ENCODE measurements at places on chromosomes 7 and 10.

DNA sequence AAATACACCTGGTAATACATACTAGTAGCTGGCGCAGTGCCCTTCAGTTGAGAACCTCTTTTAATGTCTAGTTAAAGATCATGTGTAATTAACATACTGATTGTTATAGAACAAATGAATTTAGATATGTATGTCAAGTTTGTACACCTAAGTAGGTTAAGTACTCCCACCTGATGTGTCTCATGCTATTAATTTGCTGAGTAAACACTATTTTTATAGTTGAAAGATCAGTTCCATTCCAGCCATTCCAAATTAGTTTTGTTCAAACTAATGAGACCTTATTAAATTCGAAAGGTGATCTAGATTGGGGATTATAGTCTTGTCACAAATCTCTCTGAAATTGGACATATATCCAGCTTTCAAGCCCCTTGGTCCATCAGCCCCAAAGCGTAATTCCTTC is 710.0 kb downstream of the LRMDA start:
- DNase-seq = no peak

GRCh38 chr10:105516511-105516910 is 875.4 kb downstream of the SORCS3 start:
- no peak for DNase-seq

DNA sequence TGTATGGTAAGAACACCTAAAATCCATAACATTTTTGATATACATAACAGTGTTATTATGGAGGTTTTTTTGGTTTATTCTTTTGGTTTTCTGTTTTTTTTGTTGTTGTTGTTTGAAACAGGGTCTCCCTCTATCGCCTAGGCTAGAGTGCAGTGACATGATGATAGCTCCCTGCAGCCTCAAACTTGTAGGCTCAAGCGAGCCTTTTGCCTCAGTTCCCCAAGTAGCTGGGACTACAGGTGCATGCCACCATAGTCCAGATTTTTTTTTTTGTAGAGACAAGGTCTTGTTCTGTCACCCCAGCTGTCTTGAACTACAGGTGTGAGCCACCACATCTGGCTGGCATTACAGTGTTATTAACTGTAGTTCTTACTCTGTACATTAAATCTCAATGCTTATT is 83.7 kb downstream of the TRIM24 start:
- DNase-seq = no peak

- no peak for DNase-seq
Measured at GRCh38 chr7:86470763-86471162, 172.9 kb upstream of the GRM3 start.

- DNase-seq = no peak
Measured at GRCh38 chr10:86298501-86299001, 68.0 kb downstream of the GRID1 start.

- DNase-seq = no peak
Measured at GRCh38 chr10:99522470-99523250, 10.1 kb upstream of the NKX2-3 start.

DNA sequence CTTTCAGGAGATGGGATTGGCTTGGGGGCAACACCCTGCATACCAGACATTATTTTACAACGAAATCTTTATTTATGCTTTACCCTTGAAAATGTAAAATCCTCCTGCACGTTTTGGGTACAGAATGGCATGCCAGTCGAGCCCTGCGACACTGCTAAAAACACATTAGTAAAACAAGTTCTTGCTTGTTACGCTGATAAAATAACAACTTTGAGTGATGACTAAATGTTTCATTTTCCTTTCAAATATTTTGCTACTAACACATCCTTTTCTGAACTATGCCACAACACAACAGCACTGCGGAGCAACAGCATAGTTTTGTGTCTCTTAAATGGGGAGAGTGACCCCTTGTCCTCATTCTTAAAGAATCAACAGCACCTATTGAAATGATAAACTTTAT is 76.0 kb upstream of the SEMA3D start:
- DNase-seq = no peak

GRCh38 chr7:151744051-151744580 is 132.8 kb downstream of the PRKAG2 start:
- no peak for DNase-seq

DNA sequence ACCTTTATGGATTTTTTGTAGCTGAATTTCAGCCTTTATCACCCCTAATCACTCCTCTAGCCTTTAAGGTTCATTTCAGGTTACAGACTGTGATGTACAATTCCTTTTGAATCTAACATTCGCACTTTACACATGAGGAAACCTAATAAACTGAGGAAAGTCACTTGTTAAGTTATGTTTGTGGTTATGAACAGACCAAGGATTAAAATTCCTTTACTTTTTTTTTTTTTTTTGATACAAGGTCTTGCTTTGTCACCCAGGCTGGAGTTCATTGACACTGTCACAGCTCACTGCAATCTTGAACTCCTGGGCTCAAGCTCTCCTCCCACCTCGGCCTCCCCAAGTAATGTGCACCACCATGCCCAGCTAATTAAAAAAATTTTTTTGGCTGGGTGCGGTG is 3.6 kb downstream of the MCU start:
- DNase-seq = no peak

- DNase-seq = no peak
Measured at GRCh38 chr10:102781090-102781920, 37.6 kb downstream of the WBP1L start.

DNA sequence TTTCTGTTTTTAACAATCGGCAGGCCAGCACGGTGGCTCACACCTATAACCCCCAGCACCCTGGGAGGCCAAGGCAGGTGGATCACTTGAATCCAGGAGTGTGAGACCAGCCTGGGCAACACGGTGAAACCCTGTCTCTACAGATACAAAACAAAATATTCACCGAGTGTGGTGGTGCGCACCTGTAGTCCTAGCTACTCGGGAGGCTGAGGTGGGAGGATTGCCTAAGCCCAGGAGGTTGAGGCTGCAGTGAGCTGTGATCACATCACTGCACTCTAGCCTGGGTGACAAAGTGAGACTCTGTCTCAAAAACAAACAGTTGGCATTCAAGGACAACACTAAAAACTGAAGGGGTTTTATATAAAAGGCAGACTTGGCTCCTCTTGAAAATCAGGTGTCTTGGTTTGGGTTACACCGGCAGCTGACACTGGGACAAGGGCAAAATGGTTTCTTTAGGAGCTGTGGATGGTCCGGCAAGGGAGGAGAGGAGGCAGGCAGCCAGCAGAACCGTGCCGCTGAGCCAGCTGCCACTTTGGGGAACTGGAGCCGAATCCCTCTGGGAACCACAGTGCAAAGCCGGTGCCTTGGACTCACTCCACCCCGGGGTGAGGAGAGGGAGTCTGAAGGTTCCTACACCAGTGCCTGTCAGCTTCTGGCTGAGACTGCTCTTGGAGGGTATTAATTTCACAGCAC is 52.6 kb downstream of the CHST3 start:
- DNase-seq = no peak

- no peak for DNase-seq
Measured at GRCh38 chr7:27586825-27587224, 75.9 kb downstream of the HIBADH start.

- DNase-seq = no peak
Measured at GRCh38 chr10:1150638-1150955, 94.4 kb downstream of the WDR37 start.

- no peak for DNase-seq
Measured at GRCh38 chr7:34133983-34134782, 228.8 kb downstream of the BMPER start.

- DNase-seq = no peak
Measured at GRCh38 chr7:43302211-43302711, 189.8 kb downstream of the HECW1 start.

DNA sequence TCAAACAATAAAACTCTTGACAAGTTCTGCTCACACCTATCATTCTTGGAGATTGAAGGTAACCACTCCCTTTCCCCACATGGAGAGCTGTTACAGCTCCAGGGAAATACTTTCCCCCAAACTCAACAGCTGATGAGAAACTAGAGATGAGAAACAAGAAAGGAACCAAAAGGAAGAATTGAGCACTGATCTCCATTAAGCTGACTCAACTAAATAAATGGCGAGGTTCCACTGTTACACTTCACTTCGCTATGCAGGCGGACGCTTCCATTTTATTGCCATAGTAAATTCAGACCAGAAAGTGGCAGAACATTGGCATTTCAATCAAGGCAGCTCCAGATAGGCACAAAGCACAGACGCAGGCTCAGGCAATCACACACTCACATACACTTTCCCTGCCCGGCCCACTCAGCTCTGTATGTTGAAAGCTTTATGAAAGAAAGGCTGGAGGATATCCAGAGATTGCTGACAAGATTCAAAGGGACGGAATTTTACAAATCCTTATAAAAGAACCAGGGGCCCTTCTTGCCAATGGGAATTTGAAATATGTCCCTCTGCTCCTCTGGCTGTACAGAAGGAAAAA is 11.5 kb upstream of the YAE1 start:
- no peak for DNase-seq

- no peak for DNase-seq
Measured at GRCh38 chr7:158329686-158330085, 257.9 kb downstream of the PTPRN2 start.

GRCh38 chr10:14259696-14260566 is 70.8 kb downstream of the FRMD4A start:
- DNase-seq = no peak

DNA sequence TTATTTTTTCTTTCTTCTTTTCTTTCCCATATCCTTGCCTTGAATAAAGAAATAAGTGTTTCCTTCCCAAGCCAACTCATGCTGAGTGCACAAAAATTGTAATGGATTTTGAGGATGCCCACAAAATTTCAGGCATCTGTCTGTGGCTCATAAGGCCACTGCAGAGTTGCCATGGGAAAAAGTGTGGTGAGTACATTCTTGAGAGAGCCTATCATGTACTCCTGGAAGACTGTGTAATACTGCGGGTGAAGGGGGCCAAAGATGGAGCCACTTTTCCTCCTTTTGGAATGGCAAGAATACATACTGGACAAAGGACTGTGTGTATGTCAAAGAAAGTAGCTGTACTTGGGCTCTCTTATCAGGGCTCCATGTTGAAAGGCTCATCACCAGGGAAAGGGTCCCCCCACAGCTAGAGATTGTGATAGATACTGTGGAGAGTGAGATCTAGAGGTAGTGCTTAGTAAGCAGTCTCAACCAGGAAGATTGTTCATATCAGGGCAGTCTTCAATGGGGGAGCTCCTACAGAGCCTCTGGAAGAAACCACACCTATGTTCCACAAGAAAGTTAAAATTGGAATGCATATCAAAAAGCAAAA is 341.6 kb upstream of the KCND2 start:
- DNase-seq = no peak

GRCh38 chr10:122981066-122981464 is 864 bp downstream of the PSTK start:
- DNase-seq = no peak

DNA sequence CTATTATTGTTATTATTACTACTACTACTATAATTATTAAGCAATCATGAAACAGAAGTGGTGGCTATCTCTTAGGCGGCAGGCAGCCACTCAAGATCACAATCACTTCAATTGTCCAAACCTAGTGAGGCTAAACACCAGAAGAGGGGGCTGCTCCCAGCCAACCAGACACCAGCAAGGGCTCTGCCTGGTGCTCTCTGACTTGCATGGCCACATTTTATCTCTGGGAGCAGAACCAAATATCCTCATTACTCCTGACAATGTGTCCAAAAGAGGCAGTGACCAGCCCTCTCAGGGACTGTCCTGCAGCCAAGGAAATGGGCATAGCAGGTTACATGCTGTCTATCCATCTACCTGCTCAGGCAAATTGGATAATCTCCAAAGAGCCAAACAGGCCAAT is 187.4 kb upstream of the PDE1C start:
- no peak for DNase-seq

- DNase-seq = no peak
Measured at GRCh38 chr10:6194311-6194710, 8.4 kb upstream of the PFKFB3 start.

DNA sequence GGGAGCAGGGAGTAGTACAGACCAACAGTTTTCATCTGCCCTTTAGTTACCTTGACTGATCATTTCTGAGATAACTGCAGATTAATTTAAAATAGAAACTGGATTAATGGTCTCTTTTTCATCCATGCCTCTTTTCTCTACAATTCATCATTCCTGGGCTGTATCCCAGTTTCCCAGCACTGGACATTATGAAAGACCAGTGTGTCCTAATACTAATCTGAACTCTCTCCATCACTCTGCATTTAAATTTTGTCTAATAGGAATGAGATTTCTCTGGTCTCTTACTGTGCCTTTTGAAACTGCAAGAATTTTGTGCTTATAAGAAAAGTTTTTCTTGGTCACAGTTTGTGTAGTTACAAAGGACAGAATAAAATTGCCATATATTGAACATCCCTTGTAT is 12.7 kb downstream of the PLEKHA8 start:
- DNase-seq = no peak

GRCh38 chr7:75042286-75042685 is 31.3 kb downstream of the RCC1L start:
- no peak for DNase-seq

- DNase-seq = peak; percentile 53
Measured at GRCh38 chr10:26269754-26270153, 53.2 kb downstream of the GAD2 start.

GRCh38 chr10:1213252-1214070 is 157.3 kb downstream of the WDR37 start:
- DNase-seq = no peak

DNA sequence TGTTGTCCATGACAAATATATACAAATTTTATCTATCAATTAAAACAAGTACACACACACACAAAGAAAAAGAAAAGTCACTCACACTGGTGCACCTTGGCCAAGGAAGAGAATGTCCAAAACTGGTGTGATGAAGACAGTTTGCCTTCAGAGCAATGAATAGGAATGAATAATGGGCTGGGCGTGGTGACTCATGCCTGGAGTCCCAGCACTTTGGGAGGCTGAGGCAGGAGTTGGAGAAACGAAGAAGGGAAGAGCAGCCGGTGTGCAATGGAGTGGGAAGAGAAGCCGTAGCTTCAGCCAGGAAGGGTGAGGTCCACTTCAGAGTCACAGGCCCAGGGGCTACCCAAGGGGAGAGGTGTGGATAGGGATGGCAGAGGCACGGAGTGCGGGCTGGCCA is 253.6 kb downstream of the CCSER2 start:
- no peak for DNase-seq

GRCh38 chr10:62183442-62183841 is 85.2 kb downstream of the RTKN2 start:
- no peak for DNase-seq

- no peak for DNase-seq
Measured at GRCh38 chr7:913736-914520, 37.6 kb downstream of the GET4 start.

- no peak for DNase-seq
Measured at GRCh38 chr10:101029520-101030295, 1.2 kb downstream of the PDZD7 start.

GRCh38 chr7:151053096-151053495 is 4.6 kb downstream of the CDK5 start:
- no peak for DNase-seq

GRCh38 chr7:108810756-108811385 is 241.2 kb downstream of the DNAJB9 start:
- no peak for DNase-seq

Data from NCI-H1436 treated with DMSO at 0.1 percent for 48 hours (cell line).